ENCODE measurements at places on chromosomes 13 and 19.

GRCh38 chr19:5309438-5310204, 31.0 kb downstream of the PTPRS start:
- no peak for DNase-seq

- DNase-seq, result no peak
Measured at GRCh38 chr13:110212529-110212928, 94.4 kb downstream of the COL4A1 start.

DNA sequence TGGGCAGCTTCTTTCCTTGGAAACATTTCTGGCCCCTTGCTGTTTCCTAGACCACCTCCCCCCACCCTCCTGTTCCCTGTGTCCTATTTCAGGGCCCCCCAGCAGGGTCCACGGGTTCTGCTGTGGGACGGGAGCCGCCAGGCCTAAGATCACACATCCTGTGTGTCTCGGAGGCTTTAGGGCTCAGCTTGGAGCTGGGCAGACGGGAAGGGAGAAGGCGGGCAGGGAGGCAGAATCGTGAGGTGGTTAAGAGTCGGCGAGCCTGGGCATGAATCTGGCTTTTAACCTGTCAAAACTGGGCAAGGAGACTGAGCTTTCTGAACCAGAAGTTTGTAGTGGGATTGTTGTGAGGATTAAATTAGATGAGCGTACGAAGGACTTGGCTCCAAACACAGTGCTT, 4.8 kb downstream of the KCNC3 start:
- no peak for DNase-seq

GRCh38 chr13:61358599-61358998, 57.0 kb downstream of the PCDH20 start:
- no peak for DNase-seq

- DNase-seq, result no peak
Measured at GRCh38 chr19:22335716-22336115, 49.5 kb downstream of the ZNF729 start.

- DNase-seq, result no peak
Measured at GRCh38 chr13:45238945-45239795, 38.3 kb upstream of the KCTD4 start.

- DNase-seq, result no peak
Measured at GRCh38 chr19:16349551-16350152, 25.0 kb downstream of the KLF2 start.

- no peak for DNase-seq
Measured at GRCh38 chr13:29210676-29211075, 384.8 kb downstream of the SLC7A1 start.

DNA sequence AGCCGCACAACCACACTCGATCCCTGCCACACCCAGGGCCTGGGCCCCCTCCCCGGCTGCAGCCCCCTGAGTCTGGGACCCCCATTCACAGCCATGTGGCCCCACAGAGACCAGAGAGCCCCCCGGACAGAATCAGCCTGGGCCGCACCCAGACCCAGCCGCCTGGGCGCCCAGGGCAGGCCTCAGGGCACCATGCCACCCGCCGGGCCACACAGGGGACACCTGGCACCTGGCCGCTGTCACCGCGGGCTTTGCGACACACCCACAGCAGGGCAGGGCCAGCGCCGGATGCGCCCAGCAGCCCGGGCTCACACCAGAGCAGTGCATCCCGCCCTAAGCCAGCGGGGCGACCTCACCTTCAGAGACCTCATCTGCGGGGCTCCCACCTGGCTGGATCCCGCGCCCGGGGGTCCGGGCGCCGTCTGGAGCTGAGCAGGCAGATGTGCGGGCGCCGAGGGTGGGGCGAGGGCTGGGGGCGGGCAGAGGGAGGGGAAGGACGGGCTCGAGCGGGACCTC, 443 bp downstream of the TBXA2R start:
- no peak for DNase-seq

- no peak for DNase-seq
Measured at GRCh38 chr13:98664047-98664446, 87.1 kb upstream of the STK24 start.

- DNase-seq, result no peak
Measured at GRCh38 chr13:26026211-26026610, 25.6 kb downstream of the SHISA2 start.

- DNase-seq, result no peak
Measured at GRCh38 chr13:30664689-30665275, 47.1 kb downstream of the USPL1 start.

DNA sequence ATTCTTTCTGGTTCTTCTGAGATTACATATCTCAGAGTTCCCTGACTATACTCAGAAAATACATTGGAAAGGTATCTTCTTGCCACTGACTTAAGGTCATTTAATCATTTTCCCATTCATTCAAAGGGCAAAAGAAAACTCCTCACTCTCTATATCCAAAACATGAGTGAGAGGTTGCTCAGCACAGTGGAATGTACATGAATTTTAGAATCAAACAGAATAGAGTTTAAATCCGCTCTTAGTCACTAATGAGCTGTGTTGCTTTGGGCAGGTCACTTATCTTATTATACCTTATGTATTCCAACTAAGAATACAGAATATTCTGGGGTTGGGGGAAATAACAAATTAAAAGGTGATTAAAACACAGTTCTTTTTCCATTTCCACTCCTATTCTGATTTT, 452.6 kb upstream of the KLF12 start:
- no peak for DNase-seq

DNA sequence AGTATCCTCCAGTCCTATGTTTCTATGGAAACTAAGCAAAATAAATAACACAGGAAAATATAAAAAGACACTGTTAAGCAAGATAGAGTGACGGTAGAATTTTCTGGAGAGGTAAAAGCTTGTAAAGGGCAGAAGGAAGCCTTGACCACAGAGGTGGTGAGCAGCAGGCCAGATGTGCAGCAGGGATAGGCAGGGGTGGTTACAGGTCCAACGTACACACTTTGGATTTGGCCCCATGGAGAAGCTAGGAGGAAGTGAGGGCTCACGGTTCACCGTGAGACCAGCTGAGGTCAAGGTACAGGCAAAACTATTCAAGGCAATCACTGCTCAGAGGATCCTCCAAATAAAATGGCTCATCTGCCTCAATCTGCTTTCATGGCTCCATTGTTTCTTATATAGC, 242.8 kb downstream of the B3GLCT start:
- no peak for DNase-seq

Data from COLO829 (cell line).